T-helper 2 cell treated with Interferon-gamma antibody and Interleukin-4, amounts not matched to agents 5 μg/mL and 100 μg/mL, for 36 hours (primary cell): ENCODE measurements at places on chromosomes 7 and 10.

DNA sequence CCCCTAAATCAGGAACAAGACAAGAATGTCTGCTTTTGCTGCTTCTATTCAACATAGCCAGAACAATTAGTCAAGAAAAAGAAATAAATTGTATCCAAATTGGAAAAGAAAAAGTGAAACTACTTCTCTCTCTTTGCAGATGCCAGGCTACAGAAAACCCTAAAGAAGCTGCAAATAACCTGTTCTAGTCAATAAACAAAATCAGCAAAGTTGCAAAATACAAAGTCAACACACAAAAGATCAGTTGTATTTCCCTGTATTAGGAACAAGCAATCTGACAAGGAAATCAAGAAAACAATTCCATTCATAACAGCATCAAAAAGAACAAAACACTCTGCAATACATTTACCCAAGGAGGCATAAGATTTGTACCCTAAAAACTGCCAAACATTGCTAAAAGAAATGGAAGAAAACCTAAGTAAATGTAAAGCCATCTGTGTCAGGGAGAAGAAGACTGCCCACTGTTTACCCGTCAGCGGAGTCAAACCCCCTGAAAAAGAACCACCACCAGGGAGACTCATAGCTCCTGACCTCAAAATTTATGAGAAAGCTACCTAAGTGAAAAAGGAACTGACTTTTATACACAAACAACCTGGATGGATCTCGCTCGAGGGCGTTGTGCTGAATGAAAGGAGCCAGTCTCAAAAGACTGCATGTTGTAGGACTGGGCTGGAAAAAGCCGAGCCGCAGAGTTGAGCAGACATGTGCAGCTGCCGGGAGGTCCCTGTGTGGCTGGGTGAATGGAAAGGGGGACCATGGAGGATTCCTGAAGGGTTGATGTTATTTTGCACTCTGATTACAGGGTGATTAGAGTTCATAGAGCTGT lies 263.1 kb downstream of the MAD1L1 start:
- peak overlapping the region; percentile 35 for H3K4me3 ChIP-seq
- no peak overlapping the region for H3K27ac ChIP-seq
- H3K27me3 ChIP-seq: no peaks in the 10 kb centered on the region
- H3K4me1 ChIP-seq: peaks cover 11% of the 10 kb centered on the region

- peaks cover 5% of the 10 kb centered on the region for H3K4me1 ChIP-seq
- H3K27me3 ChIP-seq: no peaks in the 10 kb centered on the region
- H3K27ac ChIP-seq: no peak overlapping the region
- H3K4me3 ChIP-seq: no peak overlapping the region
These were observed 44.2 kb downstream of the RAB11FIP2 start for GRCh38 chr10:118002581-118002980.

- peaks cover 64% of the 10 kb centered on the region for H3K27me3 ChIP-seq
- peaks cover 8% of the 10 kb centered on the region for H3K4me1 ChIP-seq
- no peak overlapping the region for H3K4me3 ChIP-seq
- no peaks in the 10 kb centered on the region for H3K36me3 ChIP-seq
These were observed 5.1 kb upstream of the GRB10 start for GRCh38 chr7:50787825-50788224.

DNA sequence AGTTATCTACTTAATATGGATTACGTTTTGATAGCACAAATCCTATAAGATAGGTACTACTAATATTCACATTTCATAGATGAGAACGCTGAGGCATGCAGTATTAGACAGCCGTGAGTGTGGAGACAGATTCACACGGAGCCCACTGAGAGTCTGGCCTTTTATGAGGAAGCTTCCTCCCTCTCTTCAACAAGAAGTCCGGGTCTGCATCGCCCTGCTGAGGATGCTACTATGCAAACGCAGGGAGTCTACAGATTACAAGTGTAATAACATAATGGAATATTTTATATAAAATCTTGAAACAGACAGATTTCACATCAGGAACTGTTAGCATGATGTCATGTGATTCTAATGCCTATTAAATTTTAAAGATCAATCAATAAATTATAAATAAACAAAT lies 255.9 kb upstream of the GLI3 start:
- H3K4me3 ChIP-seq: no peak overlapping the region
- no peak overlapping the region for H3K27ac ChIP-seq
- no peaks in the 10 kb centered on the region for H3K36me3 ChIP-seq
- H3K4me1 ChIP-seq: no peaks in the 10 kb centered on the region
- H3K27me3 ChIP-seq: peaks cover 15% of the 10 kb centered on the region

DNA sequence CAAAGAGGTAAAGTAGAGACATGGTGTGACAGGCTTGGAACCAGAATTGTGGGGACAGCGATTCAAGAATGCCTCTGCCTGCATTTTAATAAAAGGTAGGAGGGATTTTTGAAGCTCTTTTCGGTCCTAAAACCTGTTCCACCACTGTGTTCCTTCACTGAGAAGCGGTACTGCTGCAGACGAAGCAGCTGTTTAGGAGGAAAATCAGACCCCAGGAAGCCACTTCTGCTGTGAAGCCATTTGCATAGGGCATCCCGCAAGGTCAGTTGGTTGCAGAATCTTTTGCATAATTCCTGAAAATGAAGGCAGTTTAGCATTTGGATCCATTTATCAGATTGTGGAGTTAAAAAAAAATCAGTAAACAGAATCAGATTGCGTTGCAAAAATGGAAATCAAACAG lies 183.3 kb upstream of the PRKCQ start:
- no peak for DNase-seq
- no peaks in the 10 kb centered on the region for H3K36me3 ChIP-seq

GRCh38 chr10:10053051-10053450 lies 964.6 kb upstream of the CELF2 start:
- no peak overlapping the region for H3K4me3 ChIP-seq
- no peaks in the 10 kb centered on the region for H3K27me3 ChIP-seq
- H3K36me3 ChIP-seq: no peaks in the 10 kb centered on the region
- no peaks in the 10 kb centered on the region for H3K4me1 ChIP-seq
- DNase-seq: no peak

DNA sequence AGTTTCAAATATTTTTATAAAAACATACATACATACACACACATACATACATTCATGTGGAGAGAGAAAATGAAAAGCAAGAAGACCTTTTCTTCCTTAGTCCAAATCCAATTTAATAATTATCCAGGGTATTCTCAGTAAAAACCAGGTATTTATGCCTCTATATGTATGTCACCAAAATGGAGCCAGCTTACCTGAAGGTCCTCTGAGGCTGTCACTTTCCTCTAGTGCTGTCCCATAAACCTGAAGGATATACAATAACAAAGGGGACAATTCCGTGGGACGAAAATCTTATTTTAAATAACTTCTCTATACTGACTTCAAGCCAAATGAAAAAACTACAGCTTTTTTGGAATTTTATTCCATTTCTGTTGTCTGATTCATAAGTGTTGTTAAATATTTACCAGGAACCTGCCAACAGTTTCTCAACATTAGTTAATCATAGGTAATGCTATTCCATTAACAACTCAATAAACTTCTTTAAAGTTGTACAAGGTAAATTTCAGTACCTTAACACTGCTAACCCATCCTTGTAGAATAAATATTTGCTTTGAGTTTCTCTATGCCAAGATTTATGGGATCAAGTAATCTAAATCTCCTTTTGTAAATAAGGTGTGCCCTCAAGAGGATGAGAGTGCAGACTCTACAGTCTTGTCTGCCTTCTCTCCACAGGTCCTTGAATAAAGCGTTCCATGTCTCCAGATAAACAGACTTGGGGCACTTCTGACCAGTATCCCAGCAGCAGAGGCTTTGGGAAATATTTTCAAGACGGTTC lies 260.3 kb downstream of the AHR start:
- H3K4me3 ChIP-seq: no peak overlapping the region
- H3K27me3 ChIP-seq: no peaks in the 10 kb centered on the region
- DNase-seq: no peak
- no peaks in the 10 kb centered on the region for H3K4me1 ChIP-seq
- H3K36me3 ChIP-seq: no peaks in the 10 kb centered on the region

DNA sequence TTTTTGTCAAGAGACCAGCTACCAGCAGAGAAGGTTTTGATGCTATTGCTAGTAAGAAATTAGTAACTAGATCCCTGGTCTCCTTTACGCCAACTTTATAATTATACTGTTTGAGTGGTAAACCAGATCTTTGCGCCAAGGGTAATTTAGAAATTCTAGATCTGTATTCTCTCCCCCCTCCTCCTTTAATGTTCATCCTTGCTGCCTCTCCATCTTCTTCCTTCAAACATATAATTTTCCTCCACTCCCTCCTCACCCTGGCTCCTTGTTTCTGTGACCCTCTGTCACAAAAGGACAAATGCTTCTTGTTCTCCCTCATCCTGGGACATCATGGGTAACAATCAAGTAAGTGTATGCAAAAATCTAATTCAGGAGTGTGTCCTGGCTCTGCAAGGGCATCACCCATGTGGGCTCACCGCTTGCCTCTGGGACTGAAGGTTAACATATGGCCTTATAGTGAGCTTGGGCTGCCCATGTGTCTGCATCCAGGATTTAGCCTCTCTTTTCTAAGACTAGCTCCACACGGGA lies 121.2 kb downstream of the BAMBI start:
- no peak overlapping the region for H3K27ac ChIP-seq
- no peak for DNase-seq
- no peaks in the 10 kb centered on the region for H3K36me3 ChIP-seq
- no peaks in the 10 kb centered on the region for H3K4me1 ChIP-seq

DNA sequence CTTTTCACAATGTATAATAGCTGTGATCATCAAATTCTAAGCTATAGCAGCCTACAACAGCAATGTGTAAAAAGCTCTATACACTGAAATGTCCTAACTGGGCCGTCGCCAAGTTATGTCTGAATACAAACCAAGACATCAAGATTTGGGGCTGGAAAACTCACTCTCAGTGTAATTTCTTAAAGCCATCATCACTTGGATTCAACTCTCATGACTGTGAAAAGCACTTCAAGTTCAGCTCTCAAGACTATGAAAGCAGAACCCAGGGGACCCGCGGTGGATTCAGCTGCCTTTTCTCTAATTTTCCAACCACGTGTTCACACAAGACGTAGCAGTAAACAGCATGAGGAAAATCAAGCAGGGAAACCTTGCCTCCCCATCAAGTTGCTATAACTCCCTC lies 15.8 kb upstream of the ZNRF2 start:
- H3K4me3 ChIP-seq: no peak overlapping the region
- H3K27me3 ChIP-seq: peaks cover 9% of the 10 kb centered on the region
- H3K36me3 ChIP-seq: no peaks in the 10 kb centered on the region
- no peak overlapping the region for H3K27ac ChIP-seq
- no peak for DNase-seq

DNA sequence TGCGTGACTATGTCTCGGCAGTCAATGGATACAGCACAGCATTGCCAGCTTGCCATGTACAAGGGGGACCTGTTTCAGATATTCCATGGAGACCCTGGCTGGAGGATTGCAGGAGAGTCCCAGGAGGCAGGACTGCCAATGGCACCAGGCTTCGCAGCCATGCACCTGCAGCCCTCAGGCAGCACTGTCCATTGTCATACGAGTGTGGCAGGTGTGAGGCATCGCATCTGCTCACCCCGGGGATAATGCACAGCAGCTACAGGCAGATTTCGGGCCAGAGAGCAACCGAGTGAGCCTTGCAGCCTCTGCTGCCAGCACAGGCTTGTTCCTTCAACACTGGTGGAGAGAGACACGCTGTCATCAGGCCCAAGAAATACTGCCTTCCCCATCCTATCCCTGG lies 415.1 kb downstream of the PAXIP1 start:
- H3K36me3 ChIP-seq: no peaks in the 10 kb centered on the region
- H3K27ac ChIP-seq: no peak overlapping the region
- H3K4me3 ChIP-seq: no peak overlapping the region
- no peaks in the 10 kb centered on the region for H3K27me3 ChIP-seq

- peaks cover 30% of the 10 kb centered on the region for H3K36me3 ChIP-seq
- H3K4me3 ChIP-seq: no peak overlapping the region
- H3K27ac ChIP-seq: no peak overlapping the region
- DNase-seq: no peak
- H3K27me3 ChIP-seq: no peaks in the 10 kb centered on the region
These were observed 11.8 kb downstream of the NCOA4 start for GRCh38 chr10:46018453-46019176.

GRCh38 chr7:94612661-94613060 lies 43.3 kb downstream of the SGCE start:
- H3K4me1 ChIP-seq: no peaks in the 10 kb centered on the region
- no peak for DNase-seq
- H3K27ac ChIP-seq: no peak overlapping the region
- H3K4me3 ChIP-seq: no peak overlapping the region

DNA sequence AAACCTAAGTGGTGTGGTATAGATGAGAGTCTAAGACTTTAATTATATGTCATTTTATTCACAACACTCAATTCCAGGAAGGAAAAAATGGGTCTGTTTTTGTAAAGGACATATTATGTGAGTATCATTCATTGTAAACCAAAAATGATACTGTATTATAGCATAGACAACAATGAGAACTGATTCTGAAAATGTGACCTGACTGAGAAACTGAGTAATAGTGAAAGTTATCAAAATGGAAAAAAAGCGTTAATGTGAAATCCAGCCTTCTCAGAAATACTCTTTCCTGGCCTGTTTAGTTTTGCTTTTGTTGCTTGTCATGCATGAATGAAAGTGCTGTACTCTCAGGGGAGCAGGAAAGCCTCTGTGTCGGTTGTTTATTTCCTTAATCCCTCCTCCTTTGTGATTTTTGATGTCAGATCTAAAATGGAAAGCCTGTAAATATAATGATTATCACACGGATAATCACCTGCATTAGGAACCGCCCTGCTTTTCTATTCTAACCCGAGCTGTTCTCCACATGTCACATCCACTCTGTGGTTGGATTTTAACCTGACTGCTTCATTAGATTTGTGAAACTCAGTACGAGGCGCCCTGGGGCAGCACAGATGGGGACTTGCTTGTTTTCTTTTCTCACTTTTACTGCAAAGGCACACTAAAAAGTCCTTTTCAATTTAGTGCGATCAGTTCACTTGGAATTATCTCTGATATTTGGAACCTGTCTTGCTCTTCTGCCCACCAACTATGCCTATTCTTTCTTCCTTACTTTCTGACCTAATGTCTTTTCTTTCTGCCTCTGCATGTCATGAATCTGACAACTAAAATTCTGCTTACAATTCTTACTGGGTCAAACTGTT lies 240.9 kb upstream of the KAT6B start:
- peaks cover 22% of the 10 kb centered on the region for H3K36me3 ChIP-seq
- peaks cover 64% of the 10 kb centered on the region for H3K4me1 ChIP-seq
- H3K4me3 ChIP-seq: peak overlapping the region; percentile 78
- H3K27me3 ChIP-seq: no peaks in the 10 kb centered on the region
- DNase-seq: peak; percentile 76

- H3K4me1 ChIP-seq: no peaks in the 10 kb centered on the region
- DNase-seq: no peak
- no peaks in the 10 kb centered on the region for H3K36me3 ChIP-seq
- H3K4me3 ChIP-seq: no peak overlapping the region
- peaks cover 3% of the 10 kb centered on the region for H3K27me3 ChIP-seq
These were observed 129.9 kb downstream of the ADCY1 start for GRCh38 chr7:45703911-45704682.

DNA sequence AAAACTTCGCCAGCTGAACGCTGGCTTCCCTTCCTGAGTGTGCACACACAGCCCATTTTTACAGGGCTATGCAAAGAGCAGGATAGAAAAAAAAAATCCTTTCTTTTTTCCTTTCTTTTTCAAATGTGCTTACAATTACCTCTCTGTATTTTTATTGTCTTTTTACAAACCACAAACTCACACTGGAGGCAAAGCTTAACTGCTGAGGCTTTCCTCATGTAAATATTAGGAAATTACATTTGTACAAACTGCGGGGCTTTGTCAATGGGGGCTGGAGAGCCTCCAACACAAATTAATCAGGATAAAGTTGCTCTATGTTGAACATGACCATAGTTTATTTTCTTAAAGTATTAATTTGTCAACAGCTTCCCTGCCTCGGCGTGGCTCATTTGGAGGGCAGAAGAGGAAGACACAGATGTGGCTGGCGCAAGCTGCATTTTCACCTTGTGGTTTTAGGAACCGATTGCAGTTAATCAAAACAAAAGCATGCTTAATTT lies 411.7 kb upstream of the MKI67 start:
- no peak overlapping the region for H3K27ac ChIP-seq
- H3K27me3 ChIP-seq: peaks cover 52% of the 10 kb centered on the region
- DNase-seq: no peak
- H3K36me3 ChIP-seq: no peaks in the 10 kb centered on the region
- H3K4me1 ChIP-seq: no peaks in the 10 kb centered on the region
